ENCODE measurements at places on chromosomes 16 and 17.

DNA sequence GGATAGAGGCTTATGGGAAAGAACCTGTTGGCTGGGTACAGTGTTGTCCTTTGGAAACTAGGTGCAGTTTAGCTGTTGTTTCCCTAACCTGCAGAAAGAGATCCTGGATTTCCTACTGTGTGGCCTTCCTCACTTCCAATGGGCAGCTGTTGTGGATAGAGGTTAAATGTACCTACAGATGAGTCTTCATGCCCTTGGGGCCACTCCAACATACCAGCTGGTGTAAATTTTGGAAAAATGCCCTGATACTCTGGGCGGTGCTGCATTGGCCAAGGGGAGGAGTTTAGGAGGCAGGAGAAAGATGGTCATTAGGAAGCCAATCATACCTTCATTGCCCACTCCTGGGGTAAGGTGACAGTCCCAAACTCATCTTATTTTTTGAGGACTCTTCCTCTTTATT is 70.2 kb downstream of the SNX11 start:
- DNase-seq: no peak

GRCh38 chr17:33106525-33107165 is 115.0 kb downstream of the SPACA3 start:
- DNase-seq: no peak

GRCh38 chr17:76076765-76077583 is 2.0 kb upstream of the ZACN start:
- no peak for DNase-seq

GRCh38 chr16:69522041-69522578 is 43.7 kb upstream of the NFAT5 start:
- no peak for DNase-seq

DNA sequence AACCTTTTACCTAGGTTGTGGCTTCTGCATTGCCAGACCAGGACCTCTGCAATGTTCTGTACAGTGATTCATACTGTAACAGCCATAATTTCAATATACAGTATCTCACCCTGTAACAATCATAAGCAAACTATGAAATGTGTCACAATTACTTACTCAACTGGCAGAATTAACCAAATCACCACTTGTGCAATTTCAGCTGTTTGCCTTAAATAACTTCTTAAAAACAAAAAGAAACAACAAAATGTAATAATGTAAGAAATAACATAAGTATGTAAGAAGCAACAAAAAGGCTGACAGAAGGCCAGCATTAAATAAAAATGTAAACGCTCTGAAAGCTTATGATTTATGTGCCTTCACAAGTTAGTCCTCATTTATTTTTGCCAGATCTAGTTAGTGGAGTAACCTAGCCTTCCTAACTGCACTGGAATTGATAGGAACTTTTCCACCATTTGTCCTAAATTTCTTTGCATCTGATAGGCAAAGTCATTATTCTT is 96.9 kb downstream of the SKAP1 start:
- DNase-seq: no peak

- DNase-seq: no peak
Measured at GRCh38 chr16:17168181-17168580, 302.6 kb downstream of the XYLT1 start.
